ENCODE measurements at places on chromosomes 13 and 19.
A peak's percentile ranks its signal among the peaks of the same experiment; 100 is the strongest.

GRCh38 chr19:1945899-1946298 lies 4.9 kb downstream of the CSNK1G2 start:
- no peak for DNase-seq

DNA sequence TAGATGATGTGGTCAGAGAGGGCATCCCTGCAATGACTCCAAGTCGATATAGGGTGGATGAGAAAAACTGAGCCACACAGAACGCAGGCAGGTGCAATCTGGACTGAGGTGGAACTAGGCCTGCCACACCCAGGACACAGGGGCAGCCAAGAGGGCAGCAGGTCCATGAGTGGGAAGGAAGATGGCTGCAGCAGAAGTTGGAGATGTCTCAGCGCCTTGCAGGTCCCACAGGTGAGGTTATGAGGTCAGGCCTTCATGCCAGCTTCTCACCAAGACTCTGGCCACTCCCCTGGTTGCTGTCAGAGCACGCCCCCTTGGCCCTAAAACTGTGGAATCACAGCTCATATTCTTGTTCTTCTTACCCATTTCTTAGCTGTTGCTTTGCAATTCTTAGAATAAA lies 147.7 kb upstream of the VSTM2B start:
- no peak for DNase-seq

DNA sequence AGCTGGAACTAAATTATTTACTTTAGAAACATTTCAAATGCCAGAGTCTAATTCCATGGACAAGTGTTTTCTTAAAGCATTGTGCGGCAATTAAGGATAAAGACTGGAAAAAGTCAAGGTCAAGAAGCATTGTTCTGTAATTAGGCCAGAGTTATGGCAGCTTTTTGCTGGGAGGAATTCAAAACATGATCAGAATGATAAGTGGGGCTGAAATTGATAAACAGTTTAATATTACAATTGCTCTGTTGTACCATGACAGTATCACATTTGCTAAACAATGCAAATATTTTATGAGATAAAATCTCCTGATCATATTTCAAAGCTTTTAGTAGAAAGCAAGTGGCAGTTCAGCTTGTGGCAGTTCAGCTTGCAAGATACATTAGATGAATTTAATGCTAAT lies 513.7 kb downstream of the GPC6 start:
- DNase-seq: no peak

GRCh38 chr13:20716951-20717350 lies 13.5 kb downstream of the IL17D start:
- DNase-seq: no peak

GRCh38 chr19:57348136-57348535 lies 2.9 kb upstream of the ZNF304 start:
- peak; percentile 27 for DNase-seq

- DNase-seq: no peak
Measured at GRCh38 chr13:29527916-29528315, 67.6 kb downstream of the SLC7A1 start.

DNA sequence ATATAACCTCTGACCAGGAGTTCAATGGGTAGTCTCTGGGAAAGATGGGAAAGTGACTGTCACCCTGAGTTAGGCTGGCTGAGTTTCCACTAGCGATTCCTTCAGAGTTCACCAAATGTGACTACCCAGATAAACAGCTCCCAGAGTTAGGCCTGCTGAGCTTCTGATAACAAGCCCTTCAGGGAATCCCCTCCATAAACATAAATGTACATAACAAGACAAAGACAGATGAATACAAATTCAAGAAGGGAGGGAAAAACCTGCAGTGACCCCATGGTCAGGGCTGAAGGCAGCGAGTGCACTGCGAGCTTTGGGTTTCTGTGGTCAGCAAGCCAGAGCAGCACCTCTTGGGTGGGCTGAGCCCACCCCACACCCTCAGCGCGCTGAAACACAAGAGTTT lies 25.4 kb upstream of the CEACAM4 start:
- no peak for DNase-seq

DNA sequence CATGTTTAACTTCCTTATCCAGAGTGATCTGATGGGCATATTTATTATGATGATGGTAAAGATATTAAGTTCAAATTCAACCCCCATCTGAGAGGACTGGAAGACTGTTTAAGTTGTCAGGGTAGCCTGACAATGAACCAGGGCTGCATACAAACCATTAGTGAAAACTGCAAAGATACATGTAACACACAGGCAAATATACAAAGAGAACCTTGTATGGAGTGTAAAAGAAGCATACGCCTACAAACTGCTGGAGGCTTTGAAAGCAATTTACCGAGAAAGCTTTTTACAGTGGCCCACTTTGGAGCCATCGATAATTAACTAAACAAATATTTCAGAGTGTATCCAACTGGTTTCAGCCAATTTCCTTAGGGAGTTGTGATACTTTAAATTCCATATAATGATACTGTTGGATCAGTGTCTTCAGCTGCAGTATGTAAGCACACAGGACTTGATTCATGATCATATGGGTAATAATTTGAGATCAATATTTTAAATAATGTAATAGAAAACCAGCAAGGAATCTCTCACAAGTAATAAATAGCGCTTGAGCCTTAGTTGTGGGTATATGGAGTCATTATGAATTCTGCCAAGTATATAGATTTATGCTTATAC lies 231.5 kb upstream of the SPRY2 start:
- DNase-seq: no peak

DNA sequence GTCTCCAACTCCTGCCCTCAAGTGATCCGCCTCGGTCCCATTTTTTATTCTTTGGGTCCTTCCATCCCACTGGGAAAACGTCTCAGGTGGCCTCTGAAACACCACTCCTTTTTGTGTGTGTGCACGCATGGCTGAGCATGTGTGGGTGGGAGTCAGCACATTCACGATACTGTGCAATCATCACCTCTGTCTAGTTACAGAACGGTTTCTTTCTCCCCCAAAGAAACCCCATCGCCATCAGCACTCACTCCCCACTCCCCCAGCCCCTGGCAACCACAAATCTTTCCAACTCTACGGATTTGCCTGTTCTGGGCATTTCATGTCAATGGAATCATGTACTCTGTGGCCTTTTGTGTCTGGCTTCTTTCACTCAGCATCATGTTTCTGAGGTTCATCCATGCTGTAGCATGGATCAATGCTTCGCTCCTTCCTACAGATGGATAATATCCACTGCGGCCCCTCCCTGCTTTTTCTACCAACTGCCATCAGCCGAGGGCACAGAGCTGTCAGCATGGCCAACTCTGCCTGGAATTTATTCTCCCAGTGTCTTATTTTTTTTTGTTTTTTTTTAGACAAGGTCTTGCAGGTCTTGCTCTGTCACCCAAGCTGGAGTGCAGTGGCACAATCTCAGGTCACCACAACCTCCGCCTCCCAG lies 9.7 kb downstream of the F2RL3 start:
- no peak for DNase-seq

- DNase-seq: no peak
Measured at GRCh38 chr13:42926555-42926954, 65.5 kb downstream of the EPSTI1 start.

GRCh38 chr19:56261145-56261544 lies 11.4 kb upstream of the EDDM13 start:
- DNase-seq: no peak

- no peak for DNase-seq
Measured at GRCh38 chr19:35162471-35163326, 8.2 kb downstream of the FXYD5 start.

DNA sequence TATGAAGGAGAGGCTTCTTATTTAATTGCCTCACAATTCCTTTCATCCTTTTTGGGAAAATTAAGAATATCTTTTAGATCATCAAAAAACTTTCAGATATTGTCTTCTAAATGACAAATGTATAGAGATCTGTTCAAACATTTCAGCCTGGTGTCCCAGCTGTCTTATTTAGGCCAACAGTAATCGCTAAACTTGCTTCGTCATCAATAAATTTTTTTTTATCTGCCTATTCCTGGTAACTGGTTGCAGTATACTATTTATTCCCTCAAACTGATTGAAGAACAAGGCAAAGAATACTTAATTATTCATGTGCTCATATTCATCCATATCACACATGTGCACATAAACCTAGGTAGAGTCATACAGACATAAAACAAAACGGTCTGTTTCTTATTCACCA lies 5.3 kb upstream of the MYO16 start:
- no peak for DNase-seq

- DNase-seq: no peak
Measured at GRCh38 chr19:57088133-57088532, 31.7 kb upstream of the USP29 start.

- no peak for DNase-seq
Measured at GRCh38 chr13:88005188-88005587, 334.0 kb downstream of the SLITRK5 start.

GRCh38 chr19:18495204-18495911 lies 26.5 kb downstream of the ELL start:
- DNase-seq: no peak

- DNase-seq: no peak
Measured at GRCh38 chr19:18906605-18907519, 10.9 kb upstream of the CERS1 start.

DNA sequence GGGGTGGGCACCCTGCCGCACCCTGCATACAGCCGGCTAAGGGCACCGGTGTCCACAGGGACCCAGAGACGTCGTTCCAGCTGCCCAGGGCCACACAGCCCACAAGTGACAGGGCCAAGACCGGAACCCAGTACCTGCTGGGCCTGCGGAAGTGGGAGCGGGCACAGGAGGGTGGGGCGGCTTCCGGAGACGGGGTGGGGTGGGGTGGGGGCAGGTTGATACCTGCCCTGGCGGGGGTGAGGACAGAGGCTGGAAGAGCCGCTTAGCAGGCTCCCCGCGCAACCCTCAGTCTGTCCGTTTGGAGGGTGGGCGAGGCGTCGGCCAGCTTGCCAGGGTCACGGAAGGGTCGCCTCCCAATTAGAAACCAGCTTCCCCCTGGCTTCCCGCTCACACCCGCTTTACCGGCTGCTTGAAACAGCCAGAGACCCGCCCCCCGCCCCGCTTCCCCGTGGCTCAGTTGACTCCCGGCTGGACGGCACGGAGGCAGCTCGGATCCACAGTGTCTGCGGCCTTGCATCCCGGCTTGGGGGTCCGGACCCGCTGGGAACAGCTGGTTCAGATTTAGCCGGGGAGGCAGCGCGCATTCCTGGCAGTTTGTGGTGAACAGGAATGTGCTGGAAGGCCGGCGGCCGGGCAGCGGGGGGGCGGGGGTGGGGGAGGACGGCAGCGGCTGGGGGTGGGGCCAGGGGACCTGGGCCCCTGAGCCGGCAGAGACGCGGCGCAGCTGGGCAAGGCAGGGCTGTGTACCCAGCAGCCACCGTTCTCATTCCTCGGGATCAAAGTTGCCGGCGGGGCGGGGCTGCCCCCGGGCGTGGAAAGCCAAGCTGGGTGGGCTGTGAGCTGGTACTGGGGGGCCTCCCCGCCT lies 1.9 kb downstream of the CNN2 start:
- peak; percentile 94 for DNase-seq

DNA sequence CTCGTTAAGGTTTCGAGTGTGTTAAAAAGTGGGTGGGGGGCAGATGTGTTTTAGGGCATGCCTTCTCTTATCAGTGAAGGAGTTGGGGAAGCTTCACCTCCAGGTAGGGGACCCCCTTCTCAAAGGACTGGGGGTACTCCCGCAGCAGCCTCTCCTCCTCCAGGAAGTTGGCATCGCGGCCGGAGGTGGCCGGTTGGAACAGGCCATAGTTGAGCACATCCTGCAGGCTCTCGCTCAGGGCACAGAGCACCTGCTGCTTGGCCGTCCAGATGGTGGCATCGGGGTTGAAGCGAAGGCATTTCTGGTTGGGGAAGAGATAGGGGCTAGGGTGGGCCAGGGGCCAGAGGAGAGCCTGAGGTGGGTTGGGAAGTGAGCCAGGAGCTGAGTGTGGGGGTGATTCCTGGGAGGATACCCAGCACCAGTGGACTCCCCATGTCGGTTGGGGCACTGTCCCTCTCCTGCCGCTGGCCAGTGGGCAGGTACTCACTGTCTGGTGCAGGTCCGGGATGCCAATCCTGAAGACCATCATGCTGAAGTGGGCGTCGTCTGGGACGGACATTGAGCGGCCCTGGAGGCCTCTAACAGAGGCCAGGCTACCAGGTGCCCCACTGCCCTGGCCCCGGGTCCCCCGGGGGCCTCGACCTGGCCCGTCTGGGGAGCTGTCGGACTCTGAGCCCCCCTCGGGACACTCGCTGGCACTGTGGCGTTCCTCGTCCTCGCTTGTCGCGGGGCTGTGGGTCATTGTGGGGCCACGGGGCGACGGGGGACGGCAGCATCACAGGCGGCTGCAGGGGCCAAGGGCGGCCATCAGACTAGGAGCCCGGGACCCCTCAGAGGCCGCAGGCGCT lies 3.2 kb downstream of the SHANK1 start:
- no peak for DNase-seq

- DNase-seq: no peak
Measured at GRCh38 chr13:67184247-67184646, 45.9 kb downstream of the PCDH9 start.

DNA sequence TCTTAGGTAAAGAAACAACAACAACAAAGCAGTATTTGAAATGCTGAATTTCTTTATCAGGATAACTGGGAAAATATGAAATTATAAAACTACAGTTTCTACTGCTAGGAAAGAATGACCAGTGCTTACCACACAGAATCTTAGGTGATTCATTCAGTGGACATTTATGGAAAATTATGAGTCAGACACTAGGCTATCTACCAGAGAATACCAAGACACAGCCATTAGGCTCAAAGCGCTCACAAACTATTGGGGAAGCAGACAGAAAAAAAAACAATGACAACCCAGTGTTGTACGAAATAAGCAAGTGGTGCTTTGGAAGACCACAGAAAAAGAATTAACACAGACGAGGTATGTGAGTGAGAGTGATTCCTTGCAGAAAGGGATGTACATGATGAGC lies 1019.5 kb downstream of the PCDH9 start:
- peak; percentile 87 for DNase-seq

DNA sequence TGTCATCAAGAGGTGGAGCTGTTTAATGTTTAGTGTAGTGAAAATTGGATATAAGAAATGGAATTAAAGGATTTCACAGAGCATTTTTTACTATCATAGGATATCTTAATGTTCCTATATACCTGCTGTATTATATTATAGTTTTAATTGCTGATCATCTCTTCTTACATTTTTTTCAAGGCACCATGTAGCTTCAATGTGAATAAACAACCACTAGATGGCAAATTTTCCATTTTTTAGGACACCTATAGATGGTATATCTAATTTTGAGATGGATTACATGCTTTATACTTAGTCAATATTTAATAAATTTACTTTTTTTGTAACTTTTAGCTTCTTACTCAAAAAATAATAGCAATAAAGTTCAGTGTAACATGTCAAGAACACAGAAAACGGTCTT lies 9.0 kb upstream of the ATXN8OS start:
- peak; percentile 3 for DNase-seq

DNA sequence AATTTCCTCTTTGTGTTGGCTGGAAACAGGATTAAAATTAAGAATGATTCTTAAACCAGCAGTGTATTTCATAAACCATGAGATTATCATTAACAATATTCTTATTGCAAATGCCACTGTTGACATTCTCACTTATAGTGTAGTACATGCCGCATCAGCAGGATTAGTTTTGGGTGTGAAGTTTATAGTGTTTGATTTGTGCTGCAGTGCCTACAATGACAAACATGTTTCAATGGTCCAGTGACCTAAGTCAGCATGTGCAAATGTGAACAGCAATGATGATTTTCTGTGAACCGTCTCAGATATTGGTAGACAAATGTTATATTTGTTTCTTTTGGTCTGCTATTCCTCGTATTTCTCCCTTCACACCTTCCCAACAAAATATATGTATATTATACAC lies 49.8 kb upstream of the TDRD3 start:
- DNase-seq: no peak

- DNase-seq: no peak
Measured at GRCh38 chr13:33340631-33341030, 55.1 kb upstream of the STARD13 start.
